Skin of body (tissue), 3 donors: ENCODE measurements at places on chromosomes 4 and X. TPM values are rescaled to one million over a fixed set of nuclear protein-coding genes. Genes with fewer than 3 reads are reported as not detected.

DNA sequence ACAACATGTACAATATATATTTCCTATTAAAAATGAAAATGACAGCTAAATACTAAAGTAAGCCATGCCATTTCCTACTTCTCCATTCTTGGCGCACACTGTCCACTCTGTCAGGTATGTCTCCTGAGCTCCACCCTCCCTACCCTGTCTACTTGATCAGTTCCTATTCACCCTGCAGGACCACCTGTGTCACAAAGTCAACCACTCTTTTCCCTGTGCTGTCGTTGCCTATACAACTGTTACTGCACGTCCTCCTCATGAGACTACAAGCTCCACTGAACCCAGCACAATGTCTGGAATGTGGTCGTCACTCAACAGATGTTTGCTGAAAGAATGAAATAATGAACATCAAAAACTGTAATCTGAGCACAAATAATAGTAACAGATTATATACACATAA, 54.9 kb downstream of the SLC9A7 start:
- DNase-seq = no peak

GRCh38 chr4:154039435-154040343, 250.8 kb upstream of the SFRP2 start:
- no peak for DNase-seq

The NAP1L3 gene
- 8.5 TPM for total RNA-seq

DNA sequence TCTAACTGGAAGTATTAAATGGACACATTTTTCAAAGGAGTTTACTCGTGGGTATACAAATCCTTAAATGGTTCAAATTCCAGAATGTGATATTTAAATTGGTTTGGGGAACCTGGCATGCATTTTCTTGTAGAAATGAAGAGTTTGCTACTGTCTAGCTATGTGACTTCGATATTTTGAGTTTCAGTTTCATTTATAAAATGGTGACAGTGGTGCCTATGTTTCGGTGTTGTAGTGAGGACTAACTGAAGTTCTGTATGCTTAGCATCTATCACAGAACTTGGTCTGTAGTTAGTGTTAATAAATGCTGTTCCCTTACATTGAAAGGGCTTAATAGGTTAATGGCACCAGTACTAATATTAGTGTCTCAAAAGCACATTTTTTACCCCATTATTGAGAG, 29.4 kb downstream of the TRPC5 start:
- DNase-seq = no peak

DNA sequence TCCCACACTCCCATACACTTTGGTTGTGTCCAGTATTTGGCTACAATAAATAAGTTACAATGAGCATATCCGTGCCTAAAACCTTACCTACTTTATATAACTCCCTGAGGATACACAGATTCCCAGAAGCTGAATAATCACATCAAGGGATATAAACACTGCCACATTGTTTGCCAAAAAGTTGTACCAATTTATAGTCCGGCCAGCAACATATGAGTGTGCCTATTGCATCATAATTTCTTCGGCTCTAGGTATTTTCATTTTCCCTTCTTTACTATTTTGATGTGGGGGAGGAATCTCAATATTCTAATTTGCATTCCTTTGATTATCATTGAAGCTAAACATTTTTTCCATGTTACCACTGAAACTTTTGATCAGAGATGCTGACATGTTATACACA, 146.4 kb downstream of the PCDH19 start:
- no peak for DNase-seq

GRCh38 chr4:833731-834367, 7.9 kb upstream of the CPLX1 start:
- no peak for DNase-seq

DNA sequence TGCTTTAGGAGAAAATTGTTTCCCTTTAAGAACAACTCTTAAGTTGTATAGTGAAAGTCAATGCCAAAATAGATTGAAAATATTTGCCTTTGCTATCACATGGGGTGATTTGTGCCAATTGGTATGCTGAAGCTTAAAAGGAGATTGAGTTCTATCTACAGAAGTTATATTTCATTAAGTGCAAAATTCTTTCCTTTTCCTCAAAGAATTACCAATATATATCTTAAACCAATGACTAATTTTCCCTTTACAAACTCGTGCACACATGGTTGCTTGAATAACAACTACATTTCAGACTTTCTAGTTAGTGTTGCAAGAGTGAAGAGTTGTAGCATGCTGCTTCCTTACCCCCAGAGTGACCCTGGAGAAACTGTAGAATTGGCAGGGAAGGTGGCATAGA, 990.0 kb upstream of the PABPC4L start:
- no peak for DNase-seq

- DNase-seq = no peak
These were observed 23.3 kb downstream of the PRKX start for GRCh38 chrX:3690140-3690539.
